ENCODE measurements at places on chromosomes 1 and 21. TPM values are rescaled to one million over a fixed set of nuclear protein-coding genes. Genes with fewer than 3 reads are reported as not detected.

The PADI3 gene
- total RNA-seq: 1.3 TPM

The KRTAP13-1 gene
- not detected for total RNA-seq

The ATP6V1G3 gene
- not detected for total RNA-seq

The MCOLN3 gene
- 2.9 TPM for total RNA-seq

The BRINP3 gene
- not detected for total RNA-seq

The ANKRD65 gene
- not detected for total RNA-seq

The LCE3D gene
- total RNA-seq: 2.4 TPM

The PLA2G5 gene
- not detected for total RNA-seq

The BGLAP gene
- 0.23 TPM for total RNA-seq

The VSIG8 gene
- not detected for total RNA-seq

The KRTAP27-1 gene
- total RNA-seq: not detected

The IRF6 gene
- total RNA-seq: 0.16 TPM

The S100A12 gene
- not detected for total RNA-seq

The TRIM17 gene
- not detected for total RNA-seq

The ANGPTL7 gene
- not detected for total RNA-seq

The AVPR1B gene
- total RNA-seq: not detected

The GJA8 gene
- total RNA-seq: not detected

The CACNA1E gene
- total RNA-seq: not detected

The SAMSN1 gene
- total RNA-seq: not detected

The SERTAD4 gene
- 0.46 TPM for total RNA-seq

Data from A549 treated with GW870086 at 1 μM for 4 hours (cell line).